ENCODE measurements at places on chromosomes 4 and X. TPM values are rescaled to one million over a fixed set of nuclear protein-coding genes. Genes with fewer than 3 reads are reported as not detected.

DNA sequence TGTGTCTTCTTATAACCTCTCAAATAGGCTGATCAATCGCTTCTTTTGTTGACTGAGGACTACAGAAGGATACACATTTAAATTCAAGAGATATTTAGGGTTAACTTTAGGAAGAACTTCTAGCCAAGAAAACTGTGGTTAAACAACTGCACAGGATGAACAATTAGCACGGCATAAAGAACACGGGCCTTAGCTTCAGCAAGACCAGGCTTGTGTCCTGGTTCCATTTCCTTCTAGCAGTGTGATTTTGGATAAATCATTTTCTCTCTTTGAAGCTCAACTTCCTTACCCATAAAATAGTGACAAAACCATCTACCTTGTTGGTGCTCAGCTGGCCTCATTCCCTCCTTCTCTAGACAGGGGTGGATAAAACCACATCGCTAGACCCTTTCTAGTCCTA lies 117.6 kb downstream of the TSPAN5 start:
- no peak overlapping the region for H3K4me3 ChIP-seq
- H3K27me3 ChIP-seq = no peaks in the 10 kb centered on the region
- DNase-seq = no peak
- H3K36me3 ChIP-seq = no peaks in the 10 kb centered on the region
- peaks cover 17% of the 10 kb centered on the region for H3K4me1 ChIP-seq

DNA sequence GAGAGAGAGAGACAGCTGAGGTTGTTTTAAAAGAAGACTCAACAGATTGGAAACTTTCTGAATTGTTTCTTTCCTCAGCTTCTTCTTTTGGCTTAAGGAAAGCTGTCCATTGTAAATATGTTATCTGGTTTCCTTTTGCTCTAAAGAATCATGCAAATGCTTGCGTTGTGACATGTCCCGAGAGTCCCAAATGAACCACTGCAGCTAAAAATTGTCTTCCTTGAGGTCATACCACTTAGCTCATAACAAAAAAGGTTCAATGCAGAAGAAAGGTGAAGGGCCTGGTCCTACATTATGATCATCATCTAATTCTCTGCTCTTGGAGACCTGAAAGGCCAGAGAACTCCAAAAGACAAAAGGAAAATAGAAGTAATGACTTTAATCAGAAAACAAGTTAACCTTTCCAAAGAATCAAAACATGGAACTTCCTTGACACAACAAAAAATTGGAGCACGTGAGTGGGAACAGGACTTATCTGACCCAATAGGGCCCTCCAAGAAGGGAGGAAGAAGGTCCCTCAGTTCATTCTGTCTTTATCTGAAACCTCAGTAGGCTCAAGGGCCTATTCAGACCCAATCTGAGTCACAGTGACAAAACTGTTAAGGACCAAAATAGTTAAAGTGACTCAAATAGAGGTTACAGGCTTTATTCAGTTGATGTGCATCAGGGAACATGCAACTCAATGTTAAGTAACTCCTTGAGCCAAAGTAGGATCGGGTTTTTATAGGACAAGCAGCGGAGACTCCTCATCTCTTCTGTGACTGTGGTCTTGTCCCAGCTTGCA lies 14.7 kb upstream of the VSIG1 start:
- H3K27ac ChIP-seq = no peak overlapping the region
- no peak overlapping the region for H3K4me3 ChIP-seq
- no peak for DNase-seq
- H3K4me1 ChIP-seq = peaks cover 48% of the 10 kb centered on the region
- no peaks in the 10 kb centered on the region for H3K27me3 ChIP-seq

H2BW2 gene
- total RNA-seq = not detected

DNA sequence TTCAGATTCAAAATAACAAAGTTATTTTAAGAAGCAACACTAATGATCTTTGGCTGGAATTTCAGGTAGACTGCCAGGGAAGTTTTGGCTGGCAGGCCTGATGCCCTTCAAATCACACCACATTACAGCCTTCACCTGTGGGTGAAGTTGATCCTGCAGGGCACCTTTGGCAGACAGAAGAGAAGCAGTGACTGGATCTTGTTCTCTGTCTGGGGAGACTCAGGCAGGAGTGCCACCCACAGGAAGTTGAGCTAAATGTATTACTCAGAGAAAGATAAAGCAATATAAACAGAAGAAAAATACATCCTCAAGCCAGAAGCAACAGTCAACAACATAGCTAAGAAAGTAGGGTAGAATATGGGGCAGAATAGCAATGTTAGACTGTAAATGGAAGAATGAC lies 12.8 kb upstream of the CFAP299 start:
- H3K27me3 ChIP-seq = peaks cover 8% of the 10 kb centered on the region
- peak; percentile 15 for DNase-seq
- H3K4me1 ChIP-seq = no peaks in the 10 kb centered on the region
- no peak overlapping the region for H3K4me3 ChIP-seq
- H3K27ac ChIP-seq = no peak overlapping the region
- no peaks in the 10 kb centered on the region for H3K36me3 ChIP-seq

GRCh38 chrX:66022632-66023384 lies 17.1 kb downstream of the VSIG4 start:
- H3K27me3 ChIP-seq = no peaks in the 10 kb centered on the region
- H3K4me1 ChIP-seq = peaks cover 31% of the 10 kb centered on the region
- no peak for DNase-seq
- no peak overlapping the region for H3K27ac ChIP-seq
- H3K36me3 ChIP-seq = no peaks in the 10 kb centered on the region

DNA sequence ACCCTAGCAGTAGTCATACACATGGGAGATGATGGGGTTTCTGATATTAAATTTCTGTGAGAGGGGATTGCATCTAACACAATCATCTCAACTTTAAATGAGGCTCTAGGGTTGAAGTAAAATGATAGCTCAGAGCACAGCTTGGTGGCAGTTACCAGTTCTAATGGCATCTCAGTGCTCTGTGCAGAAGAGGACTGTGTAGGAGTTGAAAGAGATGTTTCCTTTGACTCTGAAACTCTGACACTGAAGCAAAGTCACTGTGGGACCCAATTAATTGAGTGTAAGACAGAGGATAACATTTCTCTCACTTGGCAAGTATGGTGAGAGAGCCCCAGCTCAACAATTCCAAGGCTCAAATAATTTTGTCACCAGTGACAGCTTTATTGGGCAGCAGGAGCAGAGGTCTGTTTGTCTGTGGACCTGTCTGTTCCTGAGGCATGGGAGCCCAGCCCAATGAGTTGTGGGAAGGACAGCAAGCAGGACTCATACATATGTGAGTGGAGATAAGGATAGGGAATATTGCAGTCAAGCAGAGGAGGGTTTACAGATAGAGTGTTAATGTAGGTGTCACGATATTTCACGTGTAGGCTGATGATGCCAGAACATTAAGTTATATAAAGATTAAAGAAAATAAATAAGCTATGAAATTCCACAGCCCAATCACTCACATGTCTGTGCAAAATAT lies 76.7 kb upstream of the NAF1 start:
- no peaks in the 10 kb centered on the region for H3K36me3 ChIP-seq
- DNase-seq = no peak
- H3K4me1 ChIP-seq = no peaks in the 10 kb centered on the region

All from activated CD8-positive, alpha-beta T cell treated with anti-CD3 and anti-CD28 coated beads for 36 hours (primary cell).